ENCODE measurements at places on chromosomes 3 and 15.

GRCh38 chr3:179269152-179269707 is 18.3 kb upstream of the KCNMB3 start:
- DNase-seq, result no peak

DNA sequence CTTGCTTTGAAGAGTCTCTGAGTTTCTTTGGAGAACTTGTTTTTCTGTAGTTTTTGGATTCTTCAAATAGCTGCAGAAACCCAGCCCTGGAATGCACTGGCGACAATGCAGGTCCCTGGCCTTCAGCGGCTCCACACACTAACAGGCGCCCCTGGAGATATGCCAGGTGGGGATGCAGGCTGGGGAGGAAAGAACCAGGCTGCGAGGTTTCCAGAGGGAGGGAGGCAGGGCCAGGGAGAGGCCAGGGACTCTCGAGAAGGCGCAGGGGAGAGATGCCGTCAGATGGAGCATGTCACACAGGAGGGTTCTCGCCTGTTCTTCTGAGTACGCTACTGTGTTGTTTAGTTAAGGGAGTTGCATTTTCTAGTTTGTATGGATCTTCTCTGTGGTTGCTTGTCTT is 283.1 kb downstream of the GABRG3 start:
- DNase-seq, result no peak

GRCh38 chr3:159798951-159799350 is 189.7 kb upstream of the IL12A start:
- DNase-seq, result no peak

GRCh38 chr3:40516201-40516600 is 8.6 kb upstream of the ZNF621 start:
- DNase-seq, result no peak

GRCh38 chr3:184820525-184820924 is 8.6 kb downstream of the VPS8 start:
- DNase-seq, result no peak

- no peak for DNase-seq
Measured at GRCh38 chr3:13186435-13186815, 113.2 kb upstream of the IQSEC1 start.

GRCh38 chr3:124985349-124985748 is 50.8 kb upstream of the MUC13 start:
- DNase-seq, result no peak

GRCh38 chr3:169841171-169841570 is 28.5 kb upstream of the LRRC34 start:
- DNase-seq, result no peak

DNA sequence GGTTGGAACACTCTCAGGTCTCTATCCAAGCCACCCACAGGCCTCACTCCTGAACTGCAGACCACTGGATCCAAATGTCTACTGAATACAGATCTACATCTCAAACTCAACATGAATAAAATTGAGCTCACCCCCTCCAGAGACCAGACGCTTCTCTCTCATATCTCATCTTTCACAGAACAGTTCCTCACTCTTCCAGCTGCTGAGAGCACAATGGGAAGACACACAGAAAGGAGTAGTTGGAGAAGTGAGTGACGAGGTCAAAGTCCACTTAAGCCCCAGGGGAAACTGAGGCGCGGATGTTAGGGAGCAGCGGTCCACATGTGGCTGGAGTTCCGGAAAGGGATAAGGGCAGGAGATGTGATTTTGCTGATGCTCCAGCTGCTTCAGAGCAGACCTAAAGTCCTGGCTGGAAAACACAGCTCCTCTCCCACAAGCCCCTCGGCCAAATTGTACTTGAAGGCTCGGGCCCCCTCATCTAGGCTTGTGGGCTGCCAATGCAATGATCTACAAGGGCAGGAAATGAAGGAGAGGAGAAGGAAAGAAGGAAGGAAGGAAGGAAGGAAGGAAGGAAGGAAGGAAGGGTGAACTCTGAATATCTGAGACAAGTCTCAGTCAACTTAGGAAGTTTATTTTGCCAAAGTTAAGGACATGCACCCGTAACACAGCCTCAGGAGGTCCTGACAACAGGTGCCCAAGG is 211.2 kb upstream of the TLE3 start:
- no peak for DNase-seq

DNA sequence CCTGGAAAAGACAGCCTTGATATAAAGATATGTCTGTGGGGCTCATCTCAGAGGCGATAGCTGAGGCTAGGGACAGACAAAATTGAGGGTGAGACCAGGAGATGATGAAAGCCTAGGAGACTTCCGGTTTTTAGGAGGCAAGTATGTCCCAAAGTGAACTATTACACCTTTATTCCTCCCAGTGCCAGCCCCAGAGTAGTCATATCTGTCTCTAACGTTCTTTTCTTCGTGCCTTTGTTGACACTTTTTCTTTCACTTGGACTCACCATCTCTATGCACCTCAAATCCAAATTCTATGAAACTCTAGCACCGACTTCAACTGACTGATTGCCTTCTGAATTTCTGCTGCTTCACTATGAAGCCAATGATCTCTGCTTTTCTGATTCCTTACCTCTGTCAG is 93.8 kb upstream of the RASGRP1 start:
- DNase-seq, result no peak

- DNase-seq, result no peak
Measured at GRCh38 chr3:102238362-102238761, 196.5 kb upstream of the ZPLD1 start.

- no peak for DNase-seq
Measured at GRCh38 chr15:101242999-101243336, 8.9 kb downstream of the CHSY1 start.

GRCh38 chr3:22935040-22935439 is 268.1 kb upstream of the UBE2E2 start:
- no peak for DNase-seq

All from activated CD8-positive, alpha-beta memory T cell treated with anti-CD3 and anti-CD28 coated beads for 4 hours (primary cell).